ENCODE measurements at places on chromosomes 2 and 18.

- no peak for DNase-seq
Observed at GRCh38 chr18:46319783-46320182, 215.6 kb downstream of the HAUS1 start.

DNA sequence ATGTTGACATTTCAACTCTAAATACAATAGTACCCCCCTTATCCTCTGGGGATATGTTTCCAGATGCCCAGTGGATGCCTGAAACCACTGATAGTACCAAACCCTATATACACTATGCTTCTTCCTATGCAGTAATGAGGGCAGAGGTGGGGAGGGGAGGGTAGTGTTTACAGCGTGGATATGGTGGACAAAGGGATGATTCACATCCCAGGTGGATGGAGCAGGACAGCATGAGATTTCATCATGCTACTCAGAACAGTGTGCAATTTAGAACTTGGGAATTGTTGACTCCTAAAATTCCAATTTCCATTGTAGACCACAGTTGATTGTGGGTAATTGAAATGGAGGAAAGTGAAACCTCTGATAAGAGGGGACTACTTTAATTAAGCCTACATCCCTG, 75.4 kb downstream of the TSN start:
- DNase-seq: no peak

DNA sequence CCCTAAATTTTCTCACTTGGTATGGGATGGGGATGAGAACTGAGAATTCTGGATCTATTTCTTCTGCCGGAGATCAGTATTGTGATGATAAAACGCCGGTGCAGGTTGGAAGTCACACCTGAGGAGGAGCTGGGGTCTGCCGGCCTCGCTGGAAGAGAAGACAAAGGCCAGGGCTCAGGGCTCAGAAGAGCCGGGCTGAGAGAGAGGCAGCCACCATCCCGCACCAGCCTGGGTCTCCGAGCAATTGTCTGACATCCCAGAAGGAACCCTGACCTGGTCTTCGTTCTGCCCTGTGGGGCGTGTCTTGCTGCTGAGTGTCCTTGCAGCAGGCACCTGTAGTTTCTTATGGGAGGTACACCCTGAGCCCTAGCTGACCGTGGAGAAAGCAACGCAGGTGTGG, 31.4 kb upstream of the SALL3 start:
- DNase-seq: no peak

DNA sequence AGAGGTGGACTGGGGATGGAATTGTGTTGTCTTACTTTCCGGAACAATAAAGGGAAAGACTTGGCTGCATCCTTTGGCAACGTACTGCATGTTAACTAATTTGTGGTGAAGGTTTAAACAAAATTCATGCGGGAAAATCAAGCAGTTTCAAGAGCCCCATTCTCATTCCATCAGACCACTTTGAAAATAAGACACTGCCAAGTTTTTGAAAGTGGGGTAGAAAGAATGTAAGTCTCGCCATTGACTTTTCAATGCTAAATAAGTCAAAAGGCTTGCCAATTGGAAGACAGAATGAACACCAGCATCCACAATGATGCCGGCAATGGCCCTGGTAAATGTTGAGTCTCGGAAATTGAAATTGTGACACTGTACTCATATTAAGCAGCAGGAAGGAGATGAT, 322.0 kb downstream of the RND3 start:
- DNase-seq: no peak

- no peak for DNase-seq
Observed at GRCh38 chr2:219243291-219243761, 1.9 kb downstream of the GLB1L start.

DNA sequence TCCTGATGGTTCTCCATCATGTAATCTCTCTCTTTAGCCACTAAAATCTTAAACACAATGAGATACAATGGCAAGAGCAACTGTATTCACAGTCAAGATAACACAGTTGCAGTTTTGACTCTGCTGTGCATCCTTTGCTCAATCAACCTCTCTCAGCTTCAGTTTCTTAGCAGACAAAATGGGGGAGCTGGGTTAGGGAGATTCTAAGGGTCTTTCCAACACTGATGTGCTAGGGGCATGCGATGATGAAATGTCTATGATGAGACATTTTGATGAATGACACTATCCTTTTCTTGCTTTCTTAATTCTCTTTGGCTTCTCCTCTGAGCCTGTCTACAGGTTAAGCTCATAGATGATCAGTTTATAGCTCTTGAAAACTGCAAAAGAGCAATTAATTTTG, 1.1 kb downstream of the SERPINB10 start:
- DNase-seq: no peak

DNA sequence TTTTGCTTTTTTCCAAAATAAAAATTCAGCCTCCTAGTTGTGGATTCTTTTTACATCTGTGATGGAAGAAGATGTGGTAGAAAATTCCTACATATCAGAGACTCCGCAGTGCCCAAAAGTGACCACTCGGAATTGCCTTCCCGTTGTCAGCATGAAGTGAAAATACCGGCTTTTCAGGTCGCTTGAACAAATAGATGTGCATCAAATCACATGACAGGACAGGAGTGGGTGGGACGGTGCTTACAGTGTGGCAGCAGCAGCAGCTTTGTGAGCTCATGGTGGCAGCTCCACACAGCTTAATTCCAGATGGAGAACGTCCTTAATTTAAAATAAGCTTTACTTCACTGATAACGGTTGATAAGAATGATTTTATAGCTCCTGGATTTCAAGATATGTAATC, 20.3 kb downstream of the SALL3 start:
- DNase-seq: no peak

- peak; percentile 44 for DNase-seq
Observed at GRCh38 chr2:172438741-172439508, 11.5 kb downstream of the ITGA6 start.

GRCh38 chr18:58132595-58133261, 88.7 kb downstream of the NEDD4L start:
- DNase-seq: peak; percentile 71

GRCh38 chr18:31278609-31279071, 39.3 kb upstream of the DSG1 start:
- no peak for DNase-seq

DNA sequence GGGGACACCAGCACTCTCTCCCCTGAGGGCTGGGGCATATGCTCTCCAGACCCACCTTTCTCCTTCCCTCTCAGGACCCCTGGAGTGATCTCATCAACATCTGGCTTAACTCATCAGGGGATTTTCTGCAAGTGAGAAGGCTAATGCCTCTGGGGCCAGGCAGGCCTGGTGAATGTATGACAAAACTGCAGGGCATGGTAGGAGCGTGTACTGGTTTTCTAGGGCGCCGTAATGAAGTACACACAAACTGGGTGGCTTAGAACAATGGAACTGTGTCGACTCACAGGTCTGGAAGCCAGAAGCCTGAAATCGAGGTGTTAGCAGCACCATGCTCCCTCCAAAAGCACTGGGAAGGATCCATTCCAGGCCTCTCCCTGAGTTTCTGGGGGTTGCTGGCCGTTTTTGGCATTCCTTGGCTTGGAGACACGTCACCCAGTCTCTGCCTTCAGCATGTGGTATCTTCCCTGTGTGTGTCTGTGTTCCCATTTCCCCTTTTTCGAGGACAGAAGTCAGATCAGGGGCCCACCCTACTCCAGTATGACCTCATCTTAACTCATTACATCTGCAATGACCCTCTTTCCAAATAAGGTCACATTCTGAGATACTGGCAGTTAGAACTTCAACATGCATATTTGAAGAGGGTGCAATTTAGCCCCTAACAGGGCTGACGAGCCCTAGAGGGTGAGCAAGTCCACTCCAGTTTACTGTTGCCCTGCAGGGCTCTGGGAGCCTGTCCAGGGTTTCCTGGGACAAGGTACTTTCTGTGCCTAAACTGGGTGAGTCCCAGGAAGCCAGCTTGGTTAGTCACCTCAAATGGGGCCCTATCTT, 45.5 kb upstream of the CAB39 start:
- no peak for DNase-seq

- DNase-seq: no peak
Observed at GRCh38 chr2:219124381-219125110, 36.1 kb downstream of the NHEJ1 start.
